NCI-H1436 (cell line): ENCODE measurements at places on chromosomes 12 and 14.

- no peak for DNase-seq
These were observed 37.6 kb downstream of the SERPINA3 start for GRCh38 chr14:94649543-94650443.

DNA sequence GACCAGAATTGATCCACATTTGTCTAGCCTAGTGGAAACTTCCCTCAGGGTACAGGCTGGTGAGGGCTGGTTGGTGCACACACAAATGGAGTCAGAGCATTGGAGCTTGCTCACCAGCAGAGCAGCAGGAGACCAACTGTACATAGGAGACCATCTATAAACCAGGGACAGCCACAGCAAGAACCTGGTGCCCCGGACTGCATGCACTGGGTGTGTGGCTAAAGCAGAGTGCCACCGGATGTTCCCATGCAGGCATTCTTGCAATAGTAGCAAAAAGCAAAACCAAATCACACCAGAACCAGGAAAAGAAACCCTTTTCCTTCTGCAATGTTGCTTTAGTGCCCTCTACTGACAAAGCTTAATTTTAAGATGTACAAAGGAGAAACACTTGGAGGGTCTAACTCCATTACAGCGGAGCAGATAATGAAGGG lies 136.4 kb downstream of the MDGA2 start:
- no peak for DNase-seq

GRCh38 chr12:90618586-90618985 lies 336.4 kb downstream of the CCER1 start:
- no peak for DNase-seq

DNA sequence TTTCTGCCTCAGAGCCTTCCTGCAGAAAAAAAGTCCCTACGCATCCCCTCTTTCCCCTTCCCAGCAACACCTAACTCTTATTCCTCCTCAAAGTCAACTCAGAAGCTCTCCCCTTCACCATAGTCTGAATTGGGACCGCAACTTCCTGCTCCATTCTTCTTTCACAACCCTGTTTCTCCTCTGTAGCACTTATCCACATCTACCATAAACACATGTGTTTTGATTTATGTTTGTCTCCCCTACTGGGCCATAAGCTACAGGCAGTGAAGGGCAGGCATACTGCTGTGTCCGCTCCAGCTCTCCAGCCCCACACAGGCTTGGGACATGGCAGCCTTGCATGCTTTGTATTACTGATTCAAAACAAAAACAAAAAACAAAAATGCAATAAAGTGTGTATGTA lies 5.9 kb downstream of the SDR9C7 start:
- DNase-seq, result no peak

DNA sequence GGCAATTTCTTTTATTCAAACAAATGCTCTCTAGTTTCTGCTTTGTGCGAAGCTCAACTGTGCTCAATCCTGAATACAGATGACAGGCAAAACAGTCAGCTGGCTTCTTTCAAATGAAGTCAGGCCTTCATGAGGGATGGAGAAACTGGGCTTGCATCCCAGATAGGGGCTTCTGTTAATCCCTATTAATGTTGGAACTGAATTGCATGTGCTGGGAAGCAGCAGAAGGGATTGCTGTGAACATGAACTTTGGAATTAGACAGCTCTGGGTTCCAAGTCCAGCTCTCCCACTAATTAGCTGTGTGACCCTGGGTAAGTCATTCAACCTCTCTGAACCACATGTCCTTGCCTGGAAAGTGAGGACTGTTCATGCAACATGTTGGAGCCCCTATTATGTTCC lies 21.1 kb upstream of the CORO1C start:
- DNase-seq, result no peak

DNA sequence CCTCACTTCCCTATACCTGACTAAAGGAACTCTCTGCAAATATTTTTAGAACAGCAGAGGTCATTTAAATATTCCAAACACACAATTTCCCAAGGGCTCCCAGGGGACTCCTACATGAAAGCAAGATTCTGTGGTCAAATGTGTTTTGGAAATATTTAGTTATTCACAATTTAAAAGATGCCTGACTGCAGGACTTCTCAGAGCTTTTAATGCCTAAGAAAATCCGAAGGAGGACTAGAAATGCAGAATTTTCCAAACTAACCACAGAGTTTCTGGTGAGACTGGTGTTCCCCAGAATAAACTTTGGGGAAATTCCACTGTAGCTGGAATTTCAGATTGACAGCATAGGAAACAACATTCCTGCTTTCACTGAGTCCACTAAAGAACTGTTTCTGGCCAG lies 84.8 kb upstream of the MAP1LC3B2 start:
- DNase-seq, result no peak

- no peak for DNase-seq
These were observed 57.6 kb downstream of the ACADS start for GRCh38 chr12:120783197-120783596.

DNA sequence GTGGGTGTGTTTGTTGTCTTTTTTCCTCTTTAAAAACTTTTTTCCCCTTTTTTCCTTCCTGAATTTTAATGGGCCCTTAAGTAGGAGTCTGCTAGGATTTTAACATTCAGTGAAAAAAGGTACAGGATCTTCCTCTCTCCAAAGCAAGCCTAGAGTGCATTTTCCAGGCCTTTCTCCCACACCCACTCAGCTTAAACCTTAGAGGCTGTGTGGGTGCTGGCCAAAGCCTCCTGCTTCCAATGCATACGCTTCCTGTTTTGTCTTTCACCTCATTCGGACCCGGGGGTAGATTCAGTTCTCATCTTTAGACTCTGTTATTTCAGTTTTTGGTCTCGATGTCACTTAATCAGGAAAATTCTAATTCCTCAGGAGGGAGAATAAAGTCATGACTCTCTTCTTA lies 51.2 kb downstream of the TMEM30B start:
- no peak for DNase-seq

DNA sequence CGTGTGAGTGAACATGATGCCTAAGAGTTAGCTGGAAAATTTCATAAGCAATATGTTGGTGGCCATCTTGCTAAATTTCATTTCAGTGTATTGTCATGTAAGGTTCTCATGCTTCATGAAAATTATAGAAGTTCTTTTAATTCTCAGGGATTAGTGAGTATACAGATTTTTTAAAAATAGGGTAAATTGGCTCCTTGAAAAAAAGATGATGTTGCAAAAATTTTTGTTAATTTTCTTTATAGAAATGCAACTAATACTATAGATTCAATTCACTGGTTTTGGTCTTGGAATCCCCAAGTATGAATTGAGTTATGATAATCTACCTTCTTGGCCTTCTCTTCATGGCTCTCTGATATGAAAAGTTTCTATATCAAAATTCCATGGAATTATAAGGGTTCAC lies 75.4 kb downstream of the NTN4 start:
- DNase-seq, result no peak

GRCh38 chr12:47155457-47156166 lies 75.9 kb upstream of the AMIGO2 start:
- DNase-seq, result peak; percentile 28

- DNase-seq, result no peak
These were observed 33.1 kb downstream of the MAP3K9 start for GRCh38 chr14:70776197-70776596.

DNA sequence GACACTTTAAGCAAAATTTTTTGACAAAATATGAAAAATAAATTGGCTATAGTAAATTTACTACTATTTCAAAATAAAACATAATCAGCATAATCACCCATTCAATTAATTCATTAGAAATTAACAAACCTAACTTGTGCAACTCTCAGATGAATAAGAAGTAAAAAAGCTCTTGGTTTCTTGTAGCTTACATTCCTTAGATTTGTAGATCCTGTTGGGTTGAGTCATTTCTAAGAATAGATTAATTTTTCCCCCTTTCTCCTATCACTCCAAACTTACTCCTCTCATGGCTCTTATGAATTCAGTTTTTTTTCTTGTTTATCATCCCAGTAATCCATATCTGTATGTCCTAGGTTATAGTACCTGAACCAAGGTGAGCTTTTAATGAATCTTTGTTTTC lies 230.9 kb upstream of the LRIG3 start:
- no peak for DNase-seq
